CD14-positive monocyte (primary cell): ENCODE measurements at places on chromosomes 3 and 15. TPM values are rescaled to one million over a fixed set of nuclear protein-coding genes. Genes with fewer than 3 reads are reported as not detected.

CCR9 gene
- polyA plus RNA-seq, result not detected in 2 replicates

GPR87 gene
- polyA plus RNA-seq, result 0.15 TPM

CPNE9 gene
- 0.51 TPM for polyA plus RNA-seq

ST6GAL1 gene
- polyA plus RNA-seq, result 20.5 TPM

FGD5 gene
- polyA plus RNA-seq, result not detected

DHX30 gene
- polyA plus RNA-seq, result 43.9 and 46.1 TPM in 2 replicates

AMT gene
- polyA plus RNA-seq, result 3.1 TPM

IMPG2 gene
- not detected for polyA plus RNA-seq

FAM3D gene
- polyA plus RNA-seq, result 0.71 TPM
